ENCODE measurements at places on chromosomes 3 and 15.

DNA sequence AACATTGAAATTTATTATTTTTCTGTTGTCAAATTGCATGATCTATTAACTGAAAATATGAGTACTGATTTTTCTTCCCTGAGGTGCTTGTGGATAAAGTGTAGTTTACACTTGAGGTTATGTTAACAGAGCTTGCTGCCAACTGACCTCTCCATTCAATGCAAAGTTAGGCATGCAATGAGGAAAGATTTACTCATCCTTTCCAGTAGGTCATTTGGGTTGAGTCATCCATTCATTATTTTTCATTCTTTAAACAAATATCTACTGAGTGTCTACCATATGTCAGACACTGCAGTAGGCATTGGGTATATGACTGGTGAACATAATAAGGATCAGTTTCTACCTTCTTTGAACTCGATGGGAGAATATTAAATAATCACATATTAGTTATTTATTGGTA, 604.1 kb downstream of the EDEM1 start:
- no peak for DNase-seq

GRCh38 chr15:51184627-51185026, 89.9 kb upstream of the TNFAIP8L3 start:
- no peak for DNase-seq

DNA sequence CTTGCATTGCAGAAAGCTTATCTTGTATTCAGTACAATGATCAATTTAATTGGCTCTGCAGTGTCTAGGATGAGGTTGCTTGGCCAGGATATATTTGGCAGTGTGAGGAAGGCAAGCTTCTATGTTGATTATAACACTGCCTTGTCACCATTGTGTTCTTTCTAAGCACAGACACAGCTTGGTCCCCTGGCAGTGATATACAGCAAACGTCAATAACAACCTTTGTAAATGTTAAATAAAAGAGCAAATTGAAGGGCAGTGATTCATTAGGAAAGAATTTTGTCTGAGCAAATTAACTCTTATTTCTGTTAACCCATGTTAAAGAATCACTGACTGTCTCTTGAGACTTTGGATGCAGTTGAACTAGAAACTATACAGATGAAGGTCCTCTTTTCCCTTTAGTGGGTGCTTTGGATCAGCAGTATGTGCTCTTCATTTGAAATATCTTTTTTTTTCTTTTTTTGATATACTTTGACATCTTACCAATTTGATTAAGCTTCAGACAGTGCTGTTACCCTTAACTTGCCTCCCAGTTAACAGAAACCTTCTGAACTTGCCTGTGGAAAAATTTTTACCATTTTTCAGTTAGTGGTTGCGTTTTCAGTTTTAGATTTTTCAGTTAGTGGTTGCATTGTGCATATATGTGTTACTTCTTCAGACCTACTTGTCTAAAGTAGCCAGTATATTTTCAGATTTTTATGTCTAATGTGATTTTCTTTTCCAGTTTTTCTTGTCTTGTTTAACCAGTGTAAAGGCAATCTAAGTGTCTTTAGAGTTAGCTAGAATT, 199.8 kb downstream of the TCF12 start:
- no peak for DNase-seq

DNA sequence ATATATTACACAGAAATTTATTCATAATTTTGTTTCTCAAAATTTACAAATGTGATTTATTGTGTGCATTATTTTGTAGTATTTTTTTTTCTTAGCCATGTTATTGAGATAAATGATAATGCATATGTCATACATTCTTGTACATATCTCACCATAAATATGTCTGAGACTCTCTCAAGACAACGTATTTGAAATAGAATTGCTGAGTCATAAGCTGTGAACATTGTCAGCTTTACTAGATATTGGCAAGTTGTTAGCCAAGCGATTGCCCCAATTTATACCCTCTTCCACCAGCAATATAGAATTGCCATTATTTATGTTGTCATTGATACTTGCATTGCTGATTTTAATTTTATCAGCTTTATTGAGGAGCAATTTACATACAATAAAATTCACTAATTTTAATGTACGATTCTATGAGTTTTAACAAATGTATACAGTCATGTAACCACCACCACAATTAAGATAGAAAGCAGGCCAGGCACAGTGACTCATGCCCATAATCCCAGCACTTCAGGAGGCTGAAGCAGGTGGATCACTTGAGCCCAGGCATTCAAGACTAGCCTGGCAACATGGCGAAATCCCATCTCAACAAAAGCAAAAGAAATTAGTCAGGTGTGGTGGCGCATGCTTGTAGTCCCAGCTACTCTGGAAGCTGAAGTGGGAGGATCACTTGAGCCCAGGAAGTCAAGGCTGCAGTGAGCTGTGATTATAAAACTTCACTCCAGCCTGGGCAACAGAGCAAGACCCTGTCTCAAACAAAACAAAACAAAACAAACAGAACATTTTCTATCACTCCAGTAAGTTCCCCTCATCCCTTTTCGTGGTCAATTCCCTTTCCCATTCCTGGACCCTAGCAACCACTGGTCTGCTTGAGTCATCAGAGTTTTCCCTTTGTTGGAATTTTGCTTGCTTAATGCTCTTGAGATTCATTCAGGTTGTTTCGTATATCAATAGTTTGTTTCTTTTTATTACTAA, 373.1 kb downstream of the MFSD1 start:
- no peak for DNase-seq

- no peak for DNase-seq
Observed at GRCh38 chr3:160999274-160999673, 105.9 kb downstream of the B3GALNT1 start.

DNA sequence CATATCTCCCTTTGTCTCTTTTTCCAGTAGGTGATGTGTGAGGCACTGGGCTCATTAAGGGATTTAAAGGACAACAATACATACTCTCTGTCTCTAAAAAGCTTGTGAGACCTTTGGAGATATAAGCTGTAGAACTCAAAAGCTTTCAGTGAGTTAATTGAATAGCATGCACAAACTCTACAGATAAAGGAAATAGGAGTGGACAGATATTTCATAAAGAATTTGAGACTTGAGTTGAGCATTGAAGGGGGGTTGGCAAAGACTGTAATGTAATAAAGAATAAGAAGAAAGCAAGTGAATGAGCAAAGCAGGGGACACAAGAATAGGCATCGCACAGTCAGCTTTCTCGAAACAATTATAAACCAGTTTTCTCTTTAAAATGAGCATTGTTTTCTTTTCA, 583.4 kb upstream of the DPPA4 start:
- no peak for DNase-seq

DNA sequence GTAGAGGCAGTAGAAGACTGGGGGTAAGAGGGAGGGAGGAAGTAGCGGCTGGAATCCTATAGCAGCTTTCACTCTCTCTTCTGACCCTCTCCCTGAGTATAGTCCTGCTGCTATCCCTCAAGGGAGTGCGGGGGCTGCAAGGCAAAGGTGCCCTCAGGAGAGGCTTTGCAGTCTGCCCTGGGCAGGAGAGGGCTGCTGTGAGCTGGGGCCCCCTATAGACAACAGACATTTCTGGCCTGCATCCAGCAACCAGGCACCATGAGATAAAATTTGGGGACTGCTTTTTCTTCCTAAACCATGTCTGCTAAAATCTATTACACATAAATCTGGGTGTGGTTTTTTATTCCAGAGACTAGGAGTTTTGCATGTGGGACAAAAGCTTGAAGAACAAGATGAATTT, 48.0 kb downstream of the SACM1L start:
- DNase-seq, result no peak
